ENCODE measurements at places on chromosomes 4 and X.
A peak's percentile ranks its signal among the peaks of the same experiment; 100 is the strongest.

- no peak for DNase-seq
These were observed 1779.0 kb downstream of the PCDH7 start for GRCh38 chr4:32499171-32499570.

- DNase-seq = no peak
These were observed 145.6 kb downstream of the AMELX start for GRCh38 chrX:11438767-11439166.

- DNase-seq = no peak
These were observed 32.4 kb downstream of the SLC2A9 start for GRCh38 chr4:9988933-9989332.

GRCh38 chr4:138494931-138495330 is 252.8 kb upstream of the SLC7A11 start:
- DNase-seq = no peak

GRCh38 chrX:19658030-19658429 is 142.7 kb upstream of the MAP3K15 start:
- no peak for DNase-seq

GRCh38 chrX:125507119-125507518 is 187.4 kb downstream of the TEX13C start:
- DNase-seq = no peak

GRCh38 chrX:21998037-21998436 is 34.1 kb upstream of the PHEX start:
- no peak for DNase-seq

- DNase-seq = no peak
These were observed 101.6 kb downstream of the NPNT start for GRCh38 chr4:105996845-105997244.

- DNase-seq = peak; percentile 69
These were observed 71.8 kb downstream of the NBDY start for GRCh38 chrX:56800801-56801200.

GRCh38 chr4:38563707-38564495 is 100.1 kb upstream of the KLF3 start:
- DNase-seq = no peak

DNA sequence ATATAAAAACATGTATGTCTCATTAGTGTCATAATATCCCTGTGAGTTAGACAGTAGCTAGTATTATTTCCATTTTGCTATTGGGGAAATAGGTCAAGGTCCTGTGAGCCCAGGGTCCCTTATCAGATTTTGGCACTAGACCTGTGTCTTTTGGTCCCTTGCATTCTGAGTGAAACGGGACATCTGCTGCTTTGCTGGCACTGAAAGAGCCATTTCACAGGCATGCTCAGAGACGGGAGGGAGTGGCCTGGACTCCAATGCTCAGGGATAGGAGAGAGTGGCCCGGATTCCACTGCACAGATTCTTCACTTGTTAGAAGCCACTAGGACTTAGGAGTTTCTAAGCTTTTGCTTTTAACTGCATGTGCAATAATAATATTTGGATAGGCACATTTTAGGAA is 177.2 kb downstream of the TSPAN5 start:
- no peak for DNase-seq

DNA sequence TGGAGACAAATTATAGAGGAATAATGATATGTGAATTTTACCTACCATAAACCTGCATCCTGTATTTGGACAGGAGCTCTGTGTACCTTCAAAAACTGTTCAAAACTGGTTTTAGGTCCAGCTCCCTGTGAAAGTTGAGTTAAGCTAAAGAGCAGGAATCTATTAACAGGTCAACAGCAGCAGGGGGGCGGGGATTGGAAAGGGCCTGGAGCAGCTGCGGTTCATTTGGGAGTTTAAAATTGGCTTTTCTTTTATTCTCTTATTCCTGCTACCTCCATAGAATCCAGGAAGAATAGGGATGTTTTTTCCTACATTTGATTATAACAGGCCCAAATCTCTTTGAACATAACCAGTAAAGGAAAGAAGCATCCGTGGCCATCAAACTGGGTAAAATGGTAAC is 23.8 kb downstream of the SHROOM3 start:
- no peak for DNase-seq

- DNase-seq = no peak
These were observed 31.3 kb upstream of the ALG13 start for GRCh38 chrX:111649638-111650037.

DNA sequence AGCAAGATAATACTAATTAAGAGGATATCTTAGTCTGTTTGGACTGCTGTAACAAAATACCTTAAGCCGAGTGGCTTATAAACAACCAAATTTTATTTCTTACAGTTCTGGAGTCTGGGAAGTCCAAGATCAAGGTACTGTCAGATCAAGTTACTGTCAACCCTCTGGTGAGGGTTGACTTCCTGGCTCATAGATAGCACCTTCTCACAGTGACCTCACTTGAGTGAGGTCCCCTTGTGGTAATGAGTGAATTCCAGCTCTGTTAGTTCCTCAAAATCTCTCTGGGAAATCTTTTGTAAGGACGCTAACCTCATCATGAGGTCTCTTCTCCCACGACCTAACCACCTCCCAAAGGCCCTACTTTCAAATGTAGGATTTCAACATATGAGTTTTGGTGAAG is 36.9 kb upstream of the ADGRA3 start:
- no peak for DNase-seq

DNA sequence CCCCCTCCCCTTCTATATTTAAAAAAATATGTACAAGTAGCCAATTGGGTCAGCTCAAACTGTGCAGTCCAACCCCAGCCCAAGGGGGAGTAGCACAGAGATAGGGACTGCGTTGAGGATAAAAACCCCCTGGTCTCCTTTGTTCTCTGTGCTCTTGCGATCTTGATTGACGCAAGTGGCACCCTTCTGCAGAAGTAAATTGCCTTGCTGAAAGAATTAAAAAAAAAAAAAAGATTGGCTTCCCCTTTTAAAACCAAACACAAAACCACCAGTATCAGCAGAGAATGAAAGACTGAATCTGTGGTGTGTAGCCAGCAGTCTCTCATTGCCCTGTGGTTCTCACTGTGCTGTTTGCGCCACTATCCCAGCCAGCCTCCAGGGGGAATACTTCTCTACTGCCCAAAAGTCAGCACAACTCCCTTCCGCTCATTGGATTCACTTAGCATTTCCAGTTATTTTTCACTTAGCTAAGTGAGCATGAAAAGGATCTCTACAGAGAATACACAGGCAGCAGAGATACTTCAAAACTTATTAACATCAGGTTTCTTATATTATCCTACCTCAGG is 29.7 kb downstream of the MANBA start:
- DNase-seq = no peak

- DNase-seq = no peak
These were observed 4.0 kb downstream of the LAP3 start for GRCh38 chr4:17580969-17581368.

GRCh38 chr4:53141308-53141707 is 224.6 kb downstream of the SCFD2 start:
- no peak for DNase-seq

DNA sequence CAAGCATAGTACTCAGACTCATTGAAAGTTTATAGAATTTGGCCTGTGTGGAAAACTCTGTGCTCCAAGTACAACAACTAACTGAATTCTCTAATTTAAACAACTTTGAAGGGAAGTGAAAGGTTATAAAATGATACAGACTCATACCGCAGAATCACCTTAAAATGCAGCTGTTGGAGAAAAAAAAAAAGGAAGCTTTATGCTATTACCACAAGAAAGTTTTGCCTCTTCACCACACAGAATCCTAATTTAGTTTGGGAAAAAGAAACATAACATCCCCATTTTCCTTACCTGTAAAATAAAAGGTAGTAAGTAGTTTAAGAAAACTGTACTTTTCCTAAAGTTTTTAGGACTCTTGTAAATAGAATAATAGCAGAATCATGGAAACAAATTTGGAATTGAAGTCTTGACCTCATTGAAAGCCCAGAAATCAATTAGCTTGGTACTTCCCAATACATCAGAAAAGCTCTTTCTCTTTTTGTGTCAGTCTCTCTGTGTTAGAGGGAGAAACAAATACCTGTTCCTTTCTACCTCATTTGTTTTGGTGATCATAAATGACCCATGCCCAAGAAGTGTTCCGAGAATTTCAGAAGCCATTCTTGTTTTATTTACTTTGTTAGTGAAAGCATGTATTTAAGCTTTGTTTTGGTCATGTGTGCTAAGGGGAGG is 78.8 kb downstream of the NFKB1 start:
- DNase-seq = no peak

Data from CD4-positive, alpha-beta T cell treated with Interleukin-4 for 4 hours (primary cell).